ENCODE measurements at places on chromosomes 11 and 22.

DNA sequence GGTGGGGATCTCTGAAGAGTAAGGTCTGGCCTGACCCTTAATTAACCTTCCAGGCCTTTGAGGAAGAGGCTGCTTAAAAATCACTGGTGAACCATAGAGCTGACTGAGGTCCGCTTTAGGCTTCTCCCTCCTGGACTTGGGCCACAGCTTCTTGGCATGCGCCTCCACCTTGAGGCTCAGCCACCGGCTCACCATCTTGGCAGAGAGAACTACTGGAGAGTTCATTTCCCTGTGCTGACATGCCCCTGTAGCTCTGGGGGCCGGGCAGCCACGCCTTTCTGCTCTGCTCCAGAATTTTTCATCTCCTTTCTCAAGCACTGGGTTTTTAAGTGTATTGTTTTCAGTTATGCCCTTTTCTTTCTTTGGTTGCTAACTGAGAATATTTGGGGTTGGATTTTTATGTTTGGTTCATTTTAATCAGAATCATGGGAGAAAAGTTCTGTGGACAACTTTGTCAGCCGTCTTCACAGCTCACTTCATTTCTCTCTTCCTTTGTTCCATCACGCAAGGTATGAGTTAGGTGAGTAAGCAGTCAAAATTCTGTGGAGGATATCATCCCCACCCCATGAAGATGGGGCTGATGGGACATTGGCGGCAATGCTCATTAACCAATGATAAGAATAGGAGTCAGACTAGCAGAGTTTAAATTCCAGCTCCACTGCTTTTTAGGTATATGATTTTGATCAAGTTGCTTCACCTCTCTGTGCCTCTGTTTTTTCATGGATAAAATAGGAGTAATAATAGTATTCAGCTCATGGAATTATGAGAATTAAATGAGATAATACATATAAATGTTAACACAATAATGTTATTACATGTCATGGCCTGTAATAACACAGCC lies 103.9 kb downstream of the DBX1 start:
- no peaks in the 10 kb centered on the region for H3K36me3 ChIP-seq
- no peaks in the 10 kb centered on the region for H3K27me3 ChIP-seq
- H3K27ac ChIP-seq, result peak overlapping the region; percentile 64
- no peak overlapping the region for H3K4me3 ChIP-seq

DNA sequence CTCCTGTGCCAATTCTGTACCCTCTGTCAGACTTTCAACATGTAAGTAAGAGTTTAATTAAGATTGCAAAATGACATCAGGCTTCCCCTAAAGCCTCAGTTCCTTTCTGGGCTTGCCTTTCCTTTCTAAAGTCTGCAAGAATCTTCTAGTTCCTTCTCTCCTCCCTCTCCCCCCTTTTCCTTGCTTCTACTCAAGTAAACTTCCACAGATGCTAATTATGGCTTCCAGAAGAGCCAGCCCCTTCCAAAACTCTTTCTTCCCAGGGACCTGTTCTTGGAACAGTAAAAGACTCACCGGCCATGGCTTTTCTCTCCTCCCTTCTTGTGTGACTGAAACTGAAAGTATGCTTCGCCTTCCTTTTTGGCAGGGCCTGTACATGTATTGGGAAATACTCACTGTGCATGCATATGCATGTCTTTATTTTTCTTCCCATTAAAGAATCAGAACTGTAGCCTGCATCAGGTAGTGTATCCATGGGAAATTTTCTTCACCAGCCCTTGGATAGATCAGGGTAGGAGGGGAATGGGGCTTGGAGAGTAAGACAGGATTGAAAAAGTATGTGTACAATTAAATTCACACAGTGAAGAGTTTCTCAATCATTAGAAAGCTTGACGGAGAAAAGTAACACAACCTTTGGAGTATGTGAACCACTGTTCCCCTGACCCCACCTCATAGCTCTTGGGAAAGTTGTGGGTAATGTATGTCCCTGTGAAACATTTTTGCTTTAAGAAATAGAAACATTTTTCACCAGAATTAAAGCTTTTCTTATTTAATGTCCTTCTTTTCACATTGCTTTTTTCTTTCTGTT lies at the start of gene CASP1:
TSS of gene CASP1 (minus strand) at position 332 of the 808 bp plus-strand sequence. CDS start at position 301, 31 bp downstream.
- no peak for DNase-seq
- peak within 1 kb of the TSS; percentile 43 for H3K27ac ChIP-seq
- no peak within 1 kb of the TSS for H3K4me3 ChIP-seq
- H3K4me1 ChIP-seq, result no peaks in the 10 kb centered on the region

GRCh38 chr11:113279591-113279990 lies 34.8 kb upstream of the TTC12 start:
- DNase-seq, result no peak
- H3K36me3 ChIP-seq, result no peaks in the 10 kb centered on the region
- H3K27me3 ChIP-seq, result no peaks in the 10 kb centered on the region
- no peak overlapping the region for H3K4me3 ChIP-seq
- no peak overlapping the region for H3K27ac ChIP-seq

- no peak overlapping the region for H3K4me3 ChIP-seq
- H3K27ac ChIP-seq, result no peak overlapping the region
- no peak for DNase-seq
- peaks cover 16% of the 10 kb centered on the region for H3K4me1 ChIP-seq
- H3K36me3 ChIP-seq, result no peaks in the 10 kb centered on the region
Observed at GRCh38 chr11:10398525-10398924, 56.5 kb upstream of the AMPD3 start.

DNA sequence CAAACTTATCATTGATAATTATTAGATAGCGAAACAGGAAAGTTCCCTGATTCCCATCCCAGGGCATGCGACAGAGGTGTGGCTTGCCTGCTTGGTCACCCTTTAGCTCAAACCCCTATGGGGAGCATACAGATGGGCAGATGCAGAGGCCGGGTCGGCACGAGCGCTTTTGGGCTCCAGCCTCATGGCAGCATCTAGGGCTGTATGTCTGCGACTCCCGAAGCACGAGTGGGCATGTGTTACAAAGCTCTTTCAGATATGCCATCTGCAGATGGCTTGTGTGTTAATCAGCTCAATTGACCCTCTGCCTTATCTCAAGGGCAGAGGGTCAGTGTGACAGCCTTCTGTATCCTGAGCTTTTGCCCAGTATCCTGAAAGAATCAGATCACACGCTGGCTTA lies 2069.3 kb upstream of the RAG2 start:
- H3K4me1 ChIP-seq, result no peaks in the 10 kb centered on the region
- DNase-seq, result no peak
- H3K36me3 ChIP-seq, result no peaks in the 10 kb centered on the region
- H3K27ac ChIP-seq, result no peak overlapping the region
- no peaks in the 10 kb centered on the region for H3K27me3 ChIP-seq

DNA sequence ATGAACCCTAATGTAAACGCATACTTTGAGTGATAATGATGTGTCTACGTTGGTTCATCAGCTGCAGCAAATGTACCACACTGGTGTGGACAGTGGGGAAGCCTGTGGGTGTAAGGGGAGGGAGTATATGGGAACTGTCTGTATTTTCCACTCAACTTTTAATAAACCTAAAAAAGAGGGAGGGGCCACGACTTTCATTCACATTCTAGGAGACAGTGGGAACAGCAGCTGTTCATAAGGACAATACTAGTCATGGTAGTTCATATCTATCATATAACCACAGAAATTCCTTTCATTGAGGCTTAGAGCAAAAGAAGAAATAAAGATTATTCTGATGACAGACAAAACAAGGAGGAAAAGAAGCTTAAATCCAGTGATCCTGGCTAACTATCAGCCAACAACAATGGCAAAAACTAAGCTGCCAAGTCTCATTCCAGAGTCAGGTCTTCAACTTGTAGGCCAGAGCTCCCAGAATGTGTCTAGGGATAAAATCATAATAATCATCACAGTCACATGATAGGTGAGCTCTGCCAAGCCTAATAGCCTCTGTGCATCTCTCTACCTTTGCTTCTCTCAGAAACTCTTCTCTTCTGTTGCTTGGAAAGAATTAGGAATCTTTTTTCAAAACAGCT lies 59.4 kb upstream of the CHRM4 start:
- H3K27me3 ChIP-seq, result no peaks in the 10 kb centered on the region
- H3K36me3 ChIP-seq, result no peaks in the 10 kb centered on the region
- no peak for DNase-seq
- no peak overlapping the region for H3K27ac ChIP-seq
- H3K4me1 ChIP-seq, result peaks cover 5% of the 10 kb centered on the region
- no peak overlapping the region for H3K4me3 ChIP-seq

DNA sequence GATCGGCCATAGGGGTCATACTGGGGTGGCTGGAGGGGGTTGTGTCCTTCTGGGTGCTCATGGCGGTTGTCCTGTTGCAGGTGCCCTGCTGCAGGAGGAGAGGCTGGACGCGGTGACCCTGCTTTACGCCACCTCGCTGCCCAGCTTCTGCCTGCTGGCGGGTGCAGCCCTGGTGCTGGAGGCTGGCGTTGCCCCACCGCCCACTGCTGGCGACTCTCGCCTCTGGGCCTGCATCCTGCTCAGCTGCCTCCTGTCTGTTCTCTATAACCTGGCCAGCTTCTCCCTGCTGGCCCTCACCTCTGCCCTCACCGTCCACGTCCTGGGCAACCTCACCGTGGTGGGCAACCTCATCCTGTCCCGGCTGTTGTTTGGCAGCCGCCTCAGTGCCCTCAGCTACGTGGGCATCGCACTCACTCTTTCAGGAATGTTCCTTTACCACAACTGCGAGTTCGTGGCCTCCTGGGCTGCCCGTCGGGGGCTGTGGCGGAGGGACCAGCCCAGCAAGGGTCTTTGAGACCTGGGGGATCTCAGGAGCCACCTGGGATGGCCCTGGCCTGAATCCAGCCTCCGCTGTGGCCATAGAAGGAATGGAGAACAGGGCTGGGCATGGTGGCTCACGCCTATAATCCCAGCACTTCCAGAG lies 11.1 kb downstream of the SLC35E4 start:
- H3K27me3 ChIP-seq, result no peaks in the 10 kb centered on the region
- H3K27ac ChIP-seq, result no peak overlapping the region
- H3K36me3 ChIP-seq, result no peaks in the 10 kb centered on the region
- no peak for DNase-seq

DNA sequence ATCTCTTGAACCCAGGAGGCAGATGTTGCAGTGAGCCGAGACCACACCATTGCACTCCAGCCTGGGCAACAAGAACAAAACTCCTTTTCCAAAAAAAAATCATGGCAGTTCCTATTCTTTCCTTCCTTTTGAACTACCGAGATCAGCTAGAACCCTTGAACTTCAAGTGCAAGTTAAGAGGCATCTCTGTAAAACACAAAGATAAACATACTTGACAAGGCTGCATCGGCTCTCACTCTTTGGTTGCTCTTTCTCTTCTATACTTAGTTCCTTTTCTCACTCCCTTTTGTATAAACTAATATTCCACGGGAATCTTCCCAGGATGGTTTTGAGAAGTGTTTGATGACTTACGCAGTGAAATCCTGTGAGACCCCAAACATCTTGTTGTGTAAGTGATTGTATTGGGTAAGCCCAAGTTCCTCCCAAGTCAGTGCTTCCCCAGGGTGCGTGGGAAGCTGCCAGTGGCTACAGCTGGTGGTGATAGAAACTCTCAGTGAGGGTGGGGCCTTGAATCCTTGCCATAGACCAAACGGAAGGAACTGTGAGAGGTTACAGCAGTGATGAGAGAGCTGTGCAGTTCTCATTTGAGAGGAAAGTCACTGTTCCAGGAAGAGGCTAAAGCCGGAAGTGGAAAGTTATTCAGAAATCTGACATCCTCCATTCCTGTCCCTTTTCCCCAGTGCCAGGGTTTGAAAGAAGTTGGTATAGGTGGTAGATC lies 24.1 kb upstream of the CDC42EP2 start:
- H3K4me1 ChIP-seq, result peaks cover 25% of the 10 kb centered on the region
- peak; percentile 68 for DNase-seq
- peak overlapping the region; percentile 96 for H3K27ac ChIP-seq
- no peaks in the 10 kb centered on the region for H3K36me3 ChIP-seq

- H3K4me1 ChIP-seq, result no peaks in the 10 kb centered on the region
- no peak overlapping the region for H3K27ac ChIP-seq
- H3K36me3 ChIP-seq, result no peaks in the 10 kb centered on the region
- no peak overlapping the region for H3K4me3 ChIP-seq
- H3K27me3 ChIP-seq, result no peaks in the 10 kb centered on the region
Observed at GRCh38 chr11:128188346-128189004, 398.9 kb downstream of the ETS1 start.

DNA sequence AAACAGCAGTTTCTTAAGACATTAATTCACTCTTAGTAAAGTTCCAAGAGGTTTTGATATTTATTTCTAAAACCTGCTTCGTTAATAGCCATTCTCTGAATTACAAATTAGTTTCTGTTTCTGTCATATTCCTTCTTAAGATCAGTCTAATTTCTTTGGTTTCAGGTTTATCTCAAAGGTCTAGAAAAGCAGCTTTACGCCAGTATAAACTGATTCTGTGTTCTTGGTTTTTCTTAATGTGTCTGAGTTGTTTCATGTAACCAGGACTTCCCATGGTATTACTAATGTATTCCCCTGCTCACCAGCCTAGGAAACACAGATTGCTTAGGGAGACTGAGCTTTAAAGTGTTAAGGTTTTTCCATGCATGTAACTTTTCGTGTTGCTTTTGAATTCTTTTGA lies 6.8 kb upstream of the ACY3 start:
- no peaks in the 10 kb centered on the region for H3K27me3 ChIP-seq
- H3K27ac ChIP-seq, result no peak overlapping the region
- H3K4me1 ChIP-seq, result no peaks in the 10 kb centered on the region
- H3K36me3 ChIP-seq, result no peaks in the 10 kb centered on the region
- DNase-seq, result no peak

DNA sequence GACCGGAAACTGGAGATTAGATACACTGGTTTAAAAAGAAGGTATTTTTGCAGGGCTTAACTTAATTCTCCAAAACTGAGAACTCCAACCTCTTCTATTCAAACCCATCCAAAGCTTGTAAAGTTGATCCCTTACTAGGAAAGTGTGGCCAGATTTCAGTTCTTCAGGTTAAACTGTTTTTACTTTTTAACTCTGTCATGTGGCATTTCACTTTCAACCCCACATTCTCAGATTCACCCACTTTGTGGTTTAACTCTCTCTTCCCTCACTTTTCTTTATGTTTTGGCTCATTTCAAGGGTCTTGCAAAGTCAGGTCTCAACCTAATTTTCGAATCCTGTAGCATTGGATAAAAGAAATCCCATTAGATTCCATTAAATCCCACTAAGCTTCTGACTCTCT lies 75.4 kb downstream of the MPPED2 start:
- DNase-seq, result no peak
- no peak overlapping the region for H3K4me3 ChIP-seq
- no peaks in the 10 kb centered on the region for H3K4me1 ChIP-seq
- no peak overlapping the region for H3K27ac ChIP-seq
- H3K27me3 ChIP-seq, result no peaks in the 10 kb centered on the region

All from hepatocyte (in vitro differentiated cells).